ENCODE measurements at places on chromosomes 1 and 21.

- no peak for DNase-seq
These were observed 7.6 kb downstream of the TTF2 start for GRCh38 chr1:117067533-117068370.

DNA sequence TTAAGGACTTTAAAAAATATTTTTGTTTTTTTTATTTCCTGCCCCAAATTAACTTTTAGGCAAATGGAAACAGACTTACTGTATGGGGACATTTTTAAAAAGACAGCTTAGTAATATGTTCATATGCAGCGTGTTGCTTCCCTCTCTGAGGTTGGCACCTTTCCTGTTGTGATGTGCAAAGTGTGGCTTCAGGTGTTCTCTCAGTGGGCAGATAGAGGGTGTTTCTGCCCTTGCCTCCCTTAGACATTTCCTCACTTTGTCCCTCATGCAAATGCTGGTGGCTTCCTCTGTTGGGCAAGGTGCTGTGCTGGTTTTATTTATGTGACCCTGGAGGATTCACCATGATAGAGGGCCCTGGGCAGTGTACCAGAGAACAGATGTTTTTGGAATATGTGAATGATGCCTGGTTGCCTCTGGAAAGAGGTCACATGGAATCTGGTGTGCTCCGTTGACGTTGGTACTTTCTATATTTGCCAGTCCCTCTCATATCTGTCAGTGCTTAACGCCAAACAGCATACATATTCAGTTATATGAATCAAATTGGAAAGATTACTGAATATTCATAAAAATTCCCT is 123.5 kb downstream of the PATJ start:
- DNase-seq = no peak

DNA sequence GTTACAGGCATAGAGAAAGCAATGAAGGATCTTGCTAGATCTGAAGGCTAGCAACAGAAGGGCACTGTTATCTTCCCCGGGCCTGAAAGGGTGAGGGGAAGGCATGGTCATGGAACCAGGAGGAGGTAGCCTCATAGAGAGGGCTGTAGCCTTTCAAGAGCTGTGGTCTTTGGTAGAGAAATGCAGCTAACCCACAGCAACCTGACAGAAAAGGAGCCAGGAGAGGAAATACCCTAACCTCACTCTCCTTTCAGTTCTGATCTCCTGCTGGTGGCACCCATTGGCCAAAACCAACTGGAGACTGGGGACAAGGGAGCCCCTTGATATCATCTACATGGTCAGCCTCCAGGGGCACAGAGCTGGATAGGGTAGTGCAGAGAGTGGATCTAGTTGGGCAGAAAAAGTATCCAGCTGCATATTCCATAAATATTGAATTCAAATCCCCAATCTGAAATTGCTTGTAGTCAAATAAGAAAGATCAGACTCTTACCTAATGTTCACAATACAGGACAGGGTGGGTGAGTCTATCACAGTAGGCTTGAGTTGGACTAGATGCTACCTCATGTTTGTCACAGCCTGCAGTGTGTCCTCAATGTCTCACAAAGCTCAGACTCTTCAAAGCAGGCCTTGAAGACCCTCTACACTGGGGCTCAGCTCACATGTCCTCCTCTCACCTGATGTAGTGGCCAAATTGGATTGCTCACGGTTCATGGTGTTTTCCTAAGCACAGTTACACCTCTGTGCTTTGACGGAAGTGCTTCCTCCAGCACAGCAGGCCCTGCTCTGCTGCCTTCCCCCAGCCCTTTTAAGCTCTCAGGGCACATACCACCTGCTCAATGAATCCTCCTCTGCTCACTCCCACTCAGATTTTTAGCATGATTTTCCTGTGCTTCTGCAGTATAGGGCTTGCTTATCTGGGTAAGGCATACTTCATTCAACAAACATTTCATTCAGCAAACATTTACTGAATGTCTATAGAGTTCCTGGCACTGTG is 74.1 kb upstream of the JUN start:
- DNase-seq = no peak

- DNase-seq = no peak
These were observed 8.3 kb downstream of the CDKN2C start for GRCh38 chr1:50978144-50978851.
